ENCODE measurements at places on chromosomes 4 and X.
A peak's percentile ranks its signal among the peaks of the same experiment; 100 is the strongest.

GRCh38 chrX:103513476-103514108 lies 5.7 kb downstream of the RAB40A start:
- DNase-seq = no peak

GRCh38 chr4:133402616-133403015 lies 253.5 kb downstream of the PCDH10 start:
- no peak for DNase-seq

DNA sequence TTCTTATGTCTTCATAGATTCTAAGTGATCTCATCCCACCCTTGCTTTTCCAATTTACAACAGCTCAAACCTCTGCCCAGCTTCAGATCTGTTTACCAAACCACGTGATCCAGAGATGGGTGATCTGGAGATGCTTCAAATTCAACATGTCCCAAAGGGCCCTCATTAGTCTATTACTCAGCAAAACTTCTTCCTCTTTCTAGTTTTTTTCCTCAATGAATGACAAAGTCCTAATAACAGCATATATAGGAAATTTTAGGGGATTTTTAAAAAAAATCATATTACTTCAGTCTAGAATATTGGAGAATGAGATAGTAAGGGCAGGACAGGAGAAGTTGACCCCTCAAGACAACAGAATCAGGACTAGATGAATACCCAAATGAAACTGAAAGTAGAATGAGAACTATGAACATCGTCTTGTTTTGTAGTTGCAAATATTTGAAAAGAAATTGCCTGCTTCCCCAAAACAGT lies 127.1 kb downstream of the CFAP299 start:
- DNase-seq = no peak

DNA sequence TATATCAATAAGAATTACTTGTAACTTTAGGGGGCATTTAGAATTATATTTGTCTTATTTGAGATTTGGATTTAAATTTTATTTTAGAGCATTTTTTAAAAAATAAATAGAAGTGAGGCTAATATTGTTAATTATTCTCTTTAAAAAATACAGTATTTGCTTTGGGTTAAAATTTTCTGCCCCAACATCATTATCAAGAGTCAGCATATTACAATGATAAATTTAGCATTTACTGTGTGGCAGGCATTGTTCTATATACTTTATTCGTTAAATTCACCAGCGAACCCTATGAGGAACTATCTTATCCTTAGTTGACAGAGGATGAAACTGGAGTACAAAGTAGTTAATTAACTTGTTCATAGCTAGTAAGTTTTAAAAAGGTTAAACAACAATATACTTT lies 34.0 kb downstream of the UBE2K start:
- DNase-seq = no peak

- DNase-seq = no peak
These were observed 1260.2 kb downstream of the ADGRL3 start for GRCh38 chr4:62460329-62460728.

DNA sequence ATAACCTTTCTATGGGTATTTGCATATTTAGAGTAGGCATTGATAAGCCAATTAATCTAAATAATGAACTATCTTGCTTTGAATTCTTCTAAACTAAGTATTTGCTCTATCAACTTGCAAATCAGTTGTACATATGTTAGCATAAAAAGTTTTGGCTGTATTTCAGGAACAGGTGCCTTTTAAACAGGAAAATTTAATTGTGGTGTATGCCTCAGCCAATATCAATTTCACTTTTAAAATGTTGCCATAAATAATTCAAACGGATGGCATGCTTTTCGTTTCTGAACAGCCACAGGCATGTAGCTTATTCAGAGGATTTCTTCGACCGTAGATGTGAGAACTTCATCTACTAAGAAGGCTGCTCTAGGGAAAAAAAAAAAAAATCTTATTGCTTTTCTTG lies 99.9 kb downstream of the DCLK2 start:
- peak; percentile 14 for DNase-seq

- DNase-seq = no peak
These were observed 44.0 kb downstream of the MGST2 start for GRCh38 chr4:139709660-139710059.

- no peak for DNase-seq
These were observed 66.5 kb downstream of the AR start for GRCh38 chrX:67610282-67610681.

DNA sequence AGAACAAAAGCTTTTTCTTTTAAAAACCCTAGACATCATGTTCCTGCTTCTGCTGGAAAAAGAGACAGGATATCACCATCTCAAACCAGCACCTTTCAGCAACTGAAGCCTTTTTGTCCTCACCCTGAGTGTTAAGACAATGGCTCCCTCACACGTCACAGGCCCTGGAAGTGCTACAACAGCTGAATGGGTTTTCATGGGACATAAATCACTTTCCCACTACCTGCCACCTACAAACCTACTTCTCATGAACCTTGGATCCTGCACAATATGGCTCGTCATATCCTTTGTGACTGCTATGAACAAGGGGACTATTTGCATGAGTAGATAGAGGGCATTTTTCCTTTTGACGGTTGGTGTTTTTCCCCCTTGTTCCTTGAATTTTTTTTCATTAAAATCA lies 93.6 kb downstream of the TSPAN5 start:
- no peak for DNase-seq

GRCh38 chrX:102624105-102624504 lies 24.8 kb downstream of the ARMCX5 start:
- DNase-seq = no peak
